Karpas-422 (cell line): ENCODE measurements at places on chromosomes 12 and 14. TPM values are rescaled to one million over a fixed set of nuclear protein-coding genes. Genes with fewer than 3 reads are reported as not detected.

The LAG3 gene
- 0.22 and 0.32 TPM in 2 replicates for total RNA-seq

GRCh38 chr14:68444449-68445168 lies 348.3 kb downstream of the ZFP36L1 start:
- no peaks in the 10 kb centered on the region for H3K4me1 ChIP-seq
- H3K27ac ChIP-seq = no peak overlapping the region
- no peaks in the 10 kb centered on the region for H3K27me3 ChIP-seq

The CS gene
- 80.4 and 158 TPM in 2 replicates for total RNA-seq

GRCh38 chr12:25653487-25654175 lies 100.5 kb upstream of the LMNTD1 start:
- H3K4me3 ChIP-seq = no peak overlapping the region
- no peak overlapping the region for H3K27ac ChIP-seq
- no peak for DNase-seq
- H3K27me3 ChIP-seq = no peaks in the 10 kb centered on the region

The TAMALIN gene
- total RNA-seq = 0.47 TPM in 1 of 2 replicates, not detected in the other

DNA sequence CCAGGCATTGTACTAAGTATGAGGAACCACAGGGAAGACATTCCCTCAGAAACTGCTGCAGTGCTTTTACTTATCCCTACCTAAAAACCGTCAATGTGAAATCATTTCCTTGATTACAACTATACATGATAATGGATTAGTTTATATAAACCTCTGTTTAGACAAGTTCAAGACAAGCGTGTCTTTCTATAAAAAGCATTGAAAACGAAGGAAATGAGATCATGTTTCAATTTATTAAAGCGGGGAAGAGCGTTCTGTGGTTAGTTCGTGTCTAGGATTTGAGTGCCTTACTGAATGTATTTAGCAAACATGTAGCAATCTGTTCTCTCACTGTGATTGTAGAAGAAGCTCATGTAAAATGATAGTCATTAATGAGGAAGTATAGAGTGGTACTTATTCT lies 37.5 kb downstream of the GALC start:
- 0 out of 2 replicates have a peak, but pooled peaks cover 3% of the 10 kb centered on the region for H3K36me3 ChIP-seq
- H3K27ac ChIP-seq = no peak overlapping the region
- no peak overlapping the region for H3K4me3 ChIP-seq

The ARHGAP9 gene
- total RNA-seq = 6.7 and 12.3 TPM in 2 replicates

DNA sequence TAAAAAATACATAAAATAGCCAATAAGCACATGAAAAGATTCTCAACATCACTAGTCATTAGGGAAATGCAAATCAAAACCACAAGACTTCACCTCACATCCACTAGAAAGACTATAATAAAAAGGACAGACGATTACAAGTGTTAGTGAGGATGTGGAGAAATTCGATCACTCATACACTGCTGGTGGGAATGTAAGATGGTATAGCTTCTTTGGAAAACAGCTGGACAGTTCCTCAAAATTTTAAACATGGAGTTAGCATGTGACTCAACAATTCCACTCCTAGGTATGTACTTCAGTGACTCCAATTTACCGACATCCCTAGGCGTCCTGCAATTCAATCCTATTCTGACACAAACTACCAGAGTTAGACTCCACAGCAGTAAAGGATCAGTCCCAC lies 13.7 kb downstream of the TRIM9 start:
- H3K4me3 ChIP-seq = no peak overlapping the region
- DNase-seq = no peak

The IPO4 gene
- 48.9 and 118 TPM in 2 replicates for total RNA-seq

DNA sequence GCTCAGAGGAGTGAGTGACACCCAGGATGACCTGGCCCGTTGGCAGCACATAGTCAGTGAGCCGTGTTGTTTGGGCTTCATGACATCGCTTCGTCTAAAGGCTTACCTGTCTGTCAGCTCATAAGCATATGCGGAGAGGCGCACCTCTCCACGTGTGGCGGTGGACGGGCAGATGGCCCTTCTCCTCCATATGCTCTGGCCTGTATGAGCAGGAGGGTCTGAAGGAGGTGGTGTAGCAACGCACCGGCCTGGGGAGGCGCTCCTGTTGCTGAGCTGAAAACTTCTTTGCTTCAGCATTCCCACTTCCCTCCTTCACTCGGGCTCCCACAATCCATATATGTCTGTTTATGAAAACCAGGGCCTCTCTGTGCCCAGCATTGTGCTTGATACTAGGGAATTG lies 186.1 kb downstream of the TSPAN9 start:
- no peak overlapping the region for H3K4me3 ChIP-seq
- no peak for DNase-seq
- no peaks in the 10 kb centered on the region for H3K27me3 ChIP-seq
- H3K36me3 ChIP-seq = no peaks in the 10 kb centered on the region

The OR4E2 gene
- not detected in 2 replicates for total RNA-seq

DNA sequence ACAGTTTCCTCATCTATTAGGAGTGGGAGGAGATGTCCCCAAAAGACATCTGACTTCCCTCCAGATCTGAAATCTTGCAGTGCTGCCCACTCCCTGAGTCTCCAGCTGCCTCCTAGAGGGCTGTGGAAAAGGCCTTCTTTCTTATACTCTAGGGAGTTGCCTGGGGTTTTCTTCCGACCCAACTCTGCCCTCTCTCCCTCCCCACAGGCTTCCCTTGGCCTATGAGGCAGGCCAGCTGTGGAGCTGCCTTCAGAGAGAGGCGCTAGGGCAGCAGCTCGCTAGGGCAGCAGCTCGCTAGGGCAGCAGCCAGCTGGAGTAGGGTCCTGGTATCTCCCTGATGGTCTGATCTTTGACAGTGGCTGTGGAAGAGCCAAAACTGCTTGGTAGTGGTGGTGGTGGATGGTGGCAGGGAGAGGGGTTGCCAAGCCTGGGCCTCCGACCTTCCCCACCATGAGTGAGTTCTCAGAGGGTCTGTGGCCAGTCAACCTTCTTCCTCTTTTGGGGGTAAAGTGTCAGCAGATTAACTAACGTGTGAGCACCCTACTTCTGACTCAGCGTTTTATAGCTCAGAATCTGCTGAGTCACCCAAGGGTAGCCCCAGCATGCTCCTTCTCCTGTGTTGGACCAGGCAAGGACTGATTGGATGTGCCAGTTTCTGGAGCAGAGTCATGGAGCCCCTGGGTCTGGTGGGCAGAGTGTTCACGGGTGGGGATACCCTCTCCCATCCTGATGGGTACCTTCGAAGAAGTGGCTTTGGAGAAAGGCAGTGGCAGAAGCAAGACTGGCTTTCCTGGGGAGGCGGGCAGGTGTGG lies 2.3 kb downstream of the SLC48A1 start:
- peak overlapping the region; percentile 0; the same call in 1 of the 2 replicates for H3K4me3 ChIP-seq
- H3K27me3 ChIP-seq = no peaks in the 10 kb centered on the region
- H3K36me3 ChIP-seq = no peaks in the 10 kb centered on the region
- peaks cover 64% of the 10 kb centered on the region for H3K4me1 ChIP-seq
- peak; percentile 86 for DNase-seq
- H3K27ac ChIP-seq = peak overlapping the region; percentile 74

DNA sequence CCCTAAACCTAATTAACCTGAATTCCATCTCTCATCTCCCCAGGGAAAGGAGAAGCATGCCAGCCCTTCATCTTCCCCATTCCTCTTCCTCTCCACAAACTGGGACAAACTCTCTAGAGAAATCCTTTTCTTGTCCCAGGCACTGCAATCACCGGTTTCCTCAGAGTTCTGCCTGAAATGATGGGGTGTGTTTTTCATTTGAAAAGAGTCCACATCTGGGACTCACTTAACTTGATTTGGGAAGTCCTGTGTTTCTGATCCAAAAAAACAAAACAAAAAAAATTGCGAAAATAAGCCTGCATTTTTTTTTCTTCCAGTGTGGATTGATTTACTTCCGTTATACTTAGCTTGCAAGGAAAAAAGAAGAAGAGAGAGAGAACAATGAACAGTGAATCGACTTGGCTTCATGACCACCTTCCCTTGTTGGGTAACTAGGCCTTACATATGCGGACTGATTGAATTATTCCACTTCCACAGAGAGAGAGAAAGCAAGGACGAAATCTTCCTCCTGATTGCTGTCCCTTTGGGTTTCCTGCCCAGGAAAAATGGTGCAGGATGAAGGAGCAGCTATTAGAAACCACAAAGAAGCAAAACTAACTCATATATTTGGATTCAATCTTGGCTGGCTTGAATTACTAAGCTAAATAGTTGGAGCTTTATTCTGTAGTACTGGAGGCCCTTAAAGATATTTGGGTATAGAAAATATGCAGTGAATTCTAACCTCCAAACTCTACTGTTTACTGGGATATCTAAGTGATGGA lies 506.2 kb upstream of the TBX3 start:
- no peak for DNase-seq
- no peaks in the 10 kb centered on the region for H3K27me3 ChIP-seq
- no peak overlapping the region for H3K4me3 ChIP-seq
- H3K27ac ChIP-seq = no peak overlapping the region
- no peaks in the 10 kb centered on the region for H3K4me1 ChIP-seq

The GDF3 gene
- total RNA-seq = not detected in 2 replicates

GRCh38 chr12:82832096-82832495 lies 145.4 kb downstream of the TMTC2 start:
- no peaks in the 10 kb centered on the region for H3K36me3 ChIP-seq
- no peaks in the 10 kb centered on the region for H3K27me3 ChIP-seq
- no peak overlapping the region for H3K4me3 ChIP-seq
- no peak for DNase-seq

GRCh38 chr12:101915841-101916240 lies 38.5 kb downstream of the DRAM1 start:
- no peaks in the 10 kb centered on the region for H3K36me3 ChIP-seq
- H3K4me1 ChIP-seq = peaks cover 5% of the 10 kb centered on the region; the same call in 1 of the 2 replicates
- DNase-seq = no peak

GRCh38 chr14:54659365-54659764 lies 92.4 kb downstream of the SAMD4A start:
- no peak overlapping the region for H3K27ac ChIP-seq
- no peak for DNase-seq

The LRP1 gene
- 0.56 and 3.1 TPM in 2 replicates for total RNA-seq

The KRT2 gene
- not detected in 2 replicates for total RNA-seq

DNA sequence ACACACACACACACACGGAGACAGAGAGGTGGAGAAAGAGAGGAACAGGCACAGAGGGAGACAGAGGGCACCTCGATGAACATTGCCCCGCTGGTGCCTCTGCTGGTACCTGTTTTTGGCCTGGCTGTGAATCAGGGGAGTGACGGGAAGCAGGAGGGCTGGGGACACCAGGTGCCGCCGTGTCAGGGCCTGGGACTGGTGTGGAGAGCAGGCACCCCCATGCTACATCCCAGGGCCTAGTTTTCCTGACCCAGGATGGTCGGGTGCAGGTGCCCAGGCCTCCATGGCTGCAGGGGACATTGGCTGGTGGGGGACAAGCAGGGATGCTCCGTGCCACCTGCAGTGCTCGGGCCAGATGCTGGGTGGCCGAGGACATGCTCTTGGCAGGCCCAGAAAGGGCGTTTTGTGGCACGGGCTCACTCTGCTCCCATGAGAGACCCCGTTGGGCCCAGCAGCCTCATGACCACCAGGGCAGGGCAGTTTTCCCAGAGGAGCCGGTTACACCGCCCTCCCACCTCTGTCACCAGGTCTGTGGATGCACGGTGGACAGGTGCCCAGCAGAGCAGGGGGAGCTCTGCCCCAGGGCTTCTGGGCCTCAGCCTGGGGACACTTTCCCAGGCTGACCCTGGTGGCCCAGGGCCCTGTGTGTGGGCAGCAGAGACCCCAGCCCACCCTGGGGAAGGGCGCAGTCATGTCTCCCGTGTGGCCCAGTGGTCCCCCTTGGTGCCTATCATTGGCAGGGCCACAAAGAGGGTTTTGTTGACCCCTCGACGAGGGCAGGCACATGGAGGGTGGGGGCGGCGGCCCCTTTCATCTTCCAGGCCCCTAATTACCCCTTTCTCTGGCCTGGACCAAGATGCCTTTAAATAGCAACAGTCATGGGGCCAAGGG lies 207.5 kb upstream of the RTL1 start:
- H3K4me3 ChIP-seq = no peak overlapping the region
- no peaks in the 10 kb centered on the region for H3K4me1 ChIP-seq
- no peaks in the 10 kb centered on the region for H3K27me3 ChIP-seq

DNA sequence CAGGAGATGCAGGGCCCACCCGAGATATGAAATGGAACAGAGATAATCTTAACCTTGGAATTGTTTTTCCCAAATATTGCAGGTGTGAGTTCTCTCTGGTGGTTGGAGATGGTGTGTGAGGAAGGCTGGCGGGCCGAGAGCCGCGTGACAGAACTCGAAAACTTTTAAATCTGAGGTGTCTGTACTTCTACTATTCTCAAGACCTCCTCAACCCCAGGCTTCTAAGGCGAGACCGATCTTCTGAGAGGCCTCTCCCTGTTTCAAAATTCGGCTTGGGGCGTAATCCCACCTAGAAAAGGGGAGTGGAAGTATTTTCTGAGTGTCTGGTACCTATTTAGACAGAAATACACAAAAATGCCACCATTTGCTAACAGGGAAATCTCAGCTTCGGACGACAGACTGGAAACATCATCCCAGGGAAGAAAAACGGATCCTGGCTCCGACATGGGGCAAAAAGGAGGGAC lies 611 bp downstream of the SARNP start:
- H3K4me3 ChIP-seq = peak overlapping the region; percentile 91
- peaks cover 43% of the 10 kb centered on the region for H3K36me3 ChIP-seq
- DNase-seq = peak; percentile 66
- H3K27ac ChIP-seq = peak overlapping the region; percentile 68
- peaks cover 26% of the 10 kb centered on the region for H3K4me1 ChIP-seq
- H3K27me3 ChIP-seq = no peaks in the 10 kb centered on the region
